ENCODE measurements at places on chromosomes 12 and 14. TPM values are rescaled to one million over a fixed set of nuclear protein-coding genes. Genes with fewer than 3 reads are reported as not detected.

KLRK1 gene
- 1.4 TPM for total RNA-seq

RNASE9 gene
- not detected for total RNA-seq

PPP4R4 gene
- 6.3 TPM for total RNA-seq

DNA sequence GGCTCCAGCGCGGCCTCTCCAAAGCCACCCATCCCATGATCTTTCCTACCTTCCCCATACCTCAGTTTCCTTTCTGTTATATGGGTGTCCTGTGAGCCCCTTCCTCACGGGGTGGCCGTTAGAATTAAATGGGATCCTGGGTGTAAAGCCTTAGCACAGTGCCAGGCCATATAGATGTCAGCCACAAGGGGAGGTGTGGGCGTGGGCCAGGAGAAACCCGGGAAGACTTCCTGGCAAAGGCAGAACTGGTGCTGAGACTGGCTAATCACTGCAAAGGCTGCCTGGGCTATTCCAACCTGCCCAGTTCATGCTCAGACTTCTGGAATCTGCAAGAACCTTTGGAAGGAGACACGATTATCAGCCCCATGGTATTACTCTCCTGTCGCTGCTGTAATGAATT, 11.0 kb upstream of the NCOR2 start:
- DNase-seq, result no peak

- DNase-seq, result no peak
These were observed 10.6 kb upstream of the HAL start for GRCh38 chr12:96006727-96007126.

- no peak for DNase-seq
These were observed 146.4 kb upstream of the LMNTD1 start for GRCh38 chr12:25699454-25699853.

DNA sequence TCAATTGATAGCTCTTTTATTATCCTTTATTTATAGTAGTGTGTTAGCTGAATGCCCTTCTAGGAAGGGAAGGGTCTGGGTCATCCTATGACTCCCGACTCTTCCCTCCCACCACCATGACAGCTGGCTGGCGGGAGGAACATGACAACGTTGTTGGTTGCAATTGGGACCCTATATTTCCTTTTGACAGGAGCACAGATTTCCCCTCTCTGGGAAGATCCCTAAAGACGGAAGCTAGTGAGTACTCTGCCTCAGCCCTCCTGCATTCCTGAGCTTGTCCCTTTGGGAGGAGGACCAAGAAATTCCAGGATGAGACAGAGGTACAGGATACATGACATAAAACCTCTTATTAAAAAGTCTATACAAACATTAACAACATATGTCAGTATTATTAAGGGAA, 485.4 kb downstream of the NAV3 start:
- DNase-seq, result no peak

DNA sequence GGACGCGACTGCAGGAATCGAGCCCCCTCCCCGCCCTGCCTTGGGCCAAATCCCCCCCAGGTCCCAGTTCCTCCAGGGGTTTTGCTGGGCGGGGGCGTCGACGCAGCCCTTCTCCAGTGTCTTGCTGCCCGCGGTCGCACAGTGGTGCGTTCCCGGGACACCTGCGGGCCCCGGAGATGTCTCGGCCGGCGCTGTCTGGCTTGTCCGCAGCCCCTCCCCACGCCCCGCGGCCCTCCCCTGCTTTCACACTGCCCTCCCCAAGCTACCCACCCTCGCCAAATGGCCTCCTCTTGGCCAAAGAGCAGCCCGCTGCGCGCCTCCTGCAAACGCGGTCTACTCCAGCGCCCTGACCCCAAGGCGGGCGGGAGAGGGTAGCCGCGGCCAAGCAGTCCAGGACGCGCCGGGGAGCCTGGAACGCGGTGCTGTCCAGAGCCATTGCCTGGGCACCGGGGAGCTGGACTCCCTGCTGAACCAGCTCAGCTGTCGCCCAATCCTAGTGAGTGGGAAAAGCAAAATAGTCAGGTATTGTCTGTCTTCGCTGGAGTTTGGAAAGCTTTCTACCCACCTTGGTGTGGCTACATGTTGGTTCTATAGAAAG, 122.0 kb downstream of the AACS start:
- no peak for DNase-seq

Data from CD4-positive, alpha-beta memory T cell (primary cell).